Transverse colon (tissue), 4 donors: ENCODE measurements at places on chromosomes 11 and 22. TPM values are rescaled to one million over a fixed set of nuclear protein-coding genes. Genes with fewer than 3 reads are reported as not detected.

GRCh38 chr22:25777870-25778269, 35.9 kb downstream of the MYO18B start:
- no peak for DNase-seq

DNA sequence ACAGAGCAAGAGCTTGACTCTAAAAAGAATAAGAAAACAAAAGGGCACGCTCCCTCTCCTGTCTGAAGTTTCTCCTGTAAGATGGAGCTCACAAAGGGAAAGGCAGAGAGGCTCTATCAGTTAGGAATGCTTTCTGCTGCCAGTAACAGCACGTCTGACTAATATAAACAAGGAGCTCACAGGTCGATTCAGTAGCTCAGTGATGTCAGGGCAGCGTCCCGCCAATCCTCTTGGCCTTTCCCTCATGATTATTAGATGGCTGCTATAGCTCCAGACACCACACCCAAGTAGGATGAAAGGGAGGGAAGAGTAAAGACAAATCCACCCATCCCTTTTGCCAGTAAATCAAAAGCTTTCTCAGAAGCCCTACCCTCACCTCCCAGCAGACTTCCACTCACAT, 51.3 kb upstream of the HMGXB4 start:
- DNase-seq: no peak

DNA sequence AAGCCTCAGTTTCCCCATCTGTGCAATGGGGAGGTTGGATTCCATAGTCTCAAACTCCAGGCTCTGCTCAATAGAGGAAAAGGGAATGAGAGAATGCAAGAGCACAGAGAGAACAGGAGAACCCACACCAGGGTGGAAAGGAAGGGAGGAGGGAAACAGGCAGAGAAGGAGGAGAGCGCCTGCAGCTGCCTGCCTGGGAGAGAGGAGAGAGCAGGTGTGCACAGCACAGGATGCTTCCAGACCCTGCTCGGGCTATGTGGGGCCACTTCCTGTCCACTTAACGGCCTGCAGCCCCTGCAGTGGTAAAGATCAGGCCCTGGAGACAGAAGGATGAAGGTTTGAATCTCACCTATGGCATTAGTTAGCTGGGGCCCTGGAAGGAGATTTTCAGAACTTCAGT, 12.3 kb downstream of the LRRC32 start:
- peak; percentile 3 for DNase-seq

DNA sequence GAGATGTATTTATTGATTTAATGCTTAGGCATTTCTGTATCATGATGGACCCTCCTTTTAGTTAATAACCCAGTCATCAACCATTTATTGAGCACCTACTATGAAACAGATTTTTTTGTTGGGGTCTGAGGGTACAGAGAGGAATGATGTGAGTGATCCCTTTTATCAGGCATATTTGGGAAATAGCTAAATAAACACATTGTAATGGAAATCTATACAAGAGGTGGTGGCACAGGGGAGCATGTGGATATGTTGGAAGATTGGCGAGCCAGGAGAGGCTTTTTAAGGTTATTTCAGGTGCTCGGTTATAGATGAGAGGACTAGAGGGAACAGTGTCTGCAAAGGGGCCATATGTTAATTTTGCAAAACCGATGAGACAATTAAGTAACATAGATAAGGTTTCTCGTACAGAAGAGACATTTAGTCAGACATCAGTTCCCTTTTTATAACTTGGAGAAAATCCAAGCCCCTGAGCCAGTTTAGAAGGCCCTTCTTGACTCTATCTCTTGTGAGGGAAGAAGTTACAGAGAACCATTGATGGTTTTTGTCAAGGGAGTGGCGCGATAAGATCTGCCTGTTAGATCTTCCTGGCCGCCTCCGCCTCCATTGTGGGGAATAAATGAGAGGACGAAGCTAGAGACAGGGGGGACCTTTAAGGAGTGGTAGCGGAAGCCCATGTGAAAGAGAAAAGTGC, 2.0 kb downstream of the ATXN10 start:
- DNase-seq: no peak

SERHL2 gene
- total RNA-seq: 2.0 TPM

- no peak for DNase-seq
These were observed 208.4 kb upstream of the TBCEL start for GRCh38 chr11:120815319-120816100.

- no peak for DNase-seq
These were observed 6.8 kb downstream of the HPS4 start for GRCh38 chr22:26476705-26477340.

GRCh38 chr11:96187822-96188221, 155.2 kb downstream of the MAML2 start:
- DNase-seq: no peak

DNA sequence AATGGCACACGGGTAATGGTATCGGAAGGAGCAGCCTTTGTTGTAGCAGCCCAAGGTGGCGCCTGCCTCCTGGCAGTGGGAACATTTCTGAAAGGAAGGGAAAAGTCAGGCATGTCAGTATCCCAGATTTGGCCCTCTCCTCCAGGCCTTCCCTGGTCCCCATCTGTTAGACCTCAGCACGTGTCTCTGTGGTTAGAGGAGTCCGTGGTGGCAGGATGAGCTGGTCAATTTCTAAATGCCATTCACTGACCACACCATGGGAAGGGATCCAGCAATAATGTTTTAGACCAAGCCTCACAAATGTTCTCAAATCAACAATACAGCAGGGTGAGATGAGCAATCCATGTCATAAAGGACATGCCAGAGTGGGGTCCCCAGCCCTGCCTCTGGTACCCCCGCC, 49.0 kb upstream of the CYP2D6 start:
- DNase-seq: no peak

SMC1B gene
- not detected for total RNA-seq

DNA sequence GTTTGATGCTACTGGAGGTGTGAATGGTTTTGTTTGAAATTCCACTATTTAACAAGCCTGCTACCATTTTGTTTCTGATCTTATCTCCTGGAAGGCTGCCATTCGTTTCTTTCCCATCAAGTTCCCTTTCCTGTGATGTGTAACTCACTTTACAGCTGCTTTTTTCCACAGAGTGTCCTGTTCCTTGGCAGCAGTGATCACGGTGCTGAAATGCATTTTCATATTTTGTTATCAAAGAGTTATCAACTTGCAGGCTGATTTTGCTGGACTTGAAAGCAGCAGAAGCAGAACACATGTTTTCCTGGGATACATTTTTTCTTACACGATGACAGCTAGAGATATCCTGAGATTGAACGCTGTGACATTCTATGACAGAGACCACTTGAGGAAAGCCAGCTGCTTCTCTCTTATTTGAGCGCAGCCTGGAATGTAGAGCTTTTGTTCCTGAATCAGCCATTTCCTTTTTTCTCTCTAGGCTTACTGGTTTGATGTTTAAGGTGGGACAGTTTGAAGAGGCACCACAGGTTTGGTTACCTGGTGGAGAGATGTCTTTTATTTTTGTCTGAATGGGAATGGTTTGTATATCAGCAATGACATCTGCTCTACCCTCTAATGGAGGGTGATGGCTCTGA, 34.7 kb downstream of the PRR14L start:
- DNase-seq: no peak

- no peak for DNase-seq
These were observed 19.4 kb downstream of the IRF7 start for GRCh38 chr11:596374-596773.

- DNase-seq: peak; percentile 46
These were observed 56.2 kb downstream of the BUD13 start for GRCh38 chr11:116716621-116717020.

DNA sequence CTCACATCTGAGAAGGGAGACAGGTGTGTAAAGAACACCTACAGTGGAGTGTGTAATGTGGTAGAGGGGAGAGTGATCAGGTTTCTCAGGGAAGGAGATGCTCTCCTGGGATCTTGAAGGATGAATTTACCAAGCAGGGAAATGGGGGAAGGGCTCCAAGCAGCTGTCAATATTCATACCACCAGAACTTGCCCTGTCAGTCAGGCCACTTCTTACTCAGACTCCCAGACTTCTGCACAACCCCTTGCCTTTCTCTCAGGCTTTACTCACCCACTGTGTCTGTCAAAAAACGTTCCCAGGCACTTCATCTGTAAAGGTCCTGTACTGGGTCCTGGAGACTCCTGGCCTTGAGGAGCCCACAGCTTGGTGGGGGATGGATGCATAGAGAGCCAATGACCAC, 14.0 kb upstream of the FCHSD2 start:
- DNase-seq: no peak

- no peak for DNase-seq
These were observed 13.9 kb upstream of the NAV2 start for GRCh38 chr11:19698493-19699292.

DGCR6 gene
- 3.4 TPM for total RNA-seq

GRCh38 chr11:71169313-71169712, 83.1 kb downstream of the SHANK2 start:
- DNase-seq: no peak

MAJIN gene
- not detected for total RNA-seq

DNA sequence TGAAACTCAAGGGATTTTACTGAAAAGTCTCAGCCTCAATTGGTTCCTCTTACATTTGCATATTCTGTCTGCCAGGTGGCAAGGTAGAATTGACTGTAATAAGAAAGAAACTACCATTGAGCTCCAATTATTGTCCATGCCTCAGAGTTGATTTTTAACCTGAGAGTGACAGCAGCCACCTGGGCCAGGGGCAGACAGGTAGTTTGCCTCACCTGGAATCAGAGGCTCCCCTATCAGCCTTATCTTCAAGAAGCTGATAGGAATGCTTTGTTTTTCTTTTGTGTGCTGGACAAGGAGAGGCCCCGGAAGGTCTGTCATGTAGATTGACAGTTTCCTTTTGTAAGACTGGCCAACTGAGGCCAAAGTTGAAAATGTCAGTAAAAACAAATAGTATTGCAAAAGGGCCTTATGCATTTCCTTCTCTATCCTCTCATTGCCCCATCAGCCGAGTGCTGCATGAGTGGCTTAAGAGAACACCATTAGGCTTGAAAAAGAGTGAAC, 34.1 kb downstream of the CD44 start:
- peak; percentile 66 for DNase-seq

DNA sequence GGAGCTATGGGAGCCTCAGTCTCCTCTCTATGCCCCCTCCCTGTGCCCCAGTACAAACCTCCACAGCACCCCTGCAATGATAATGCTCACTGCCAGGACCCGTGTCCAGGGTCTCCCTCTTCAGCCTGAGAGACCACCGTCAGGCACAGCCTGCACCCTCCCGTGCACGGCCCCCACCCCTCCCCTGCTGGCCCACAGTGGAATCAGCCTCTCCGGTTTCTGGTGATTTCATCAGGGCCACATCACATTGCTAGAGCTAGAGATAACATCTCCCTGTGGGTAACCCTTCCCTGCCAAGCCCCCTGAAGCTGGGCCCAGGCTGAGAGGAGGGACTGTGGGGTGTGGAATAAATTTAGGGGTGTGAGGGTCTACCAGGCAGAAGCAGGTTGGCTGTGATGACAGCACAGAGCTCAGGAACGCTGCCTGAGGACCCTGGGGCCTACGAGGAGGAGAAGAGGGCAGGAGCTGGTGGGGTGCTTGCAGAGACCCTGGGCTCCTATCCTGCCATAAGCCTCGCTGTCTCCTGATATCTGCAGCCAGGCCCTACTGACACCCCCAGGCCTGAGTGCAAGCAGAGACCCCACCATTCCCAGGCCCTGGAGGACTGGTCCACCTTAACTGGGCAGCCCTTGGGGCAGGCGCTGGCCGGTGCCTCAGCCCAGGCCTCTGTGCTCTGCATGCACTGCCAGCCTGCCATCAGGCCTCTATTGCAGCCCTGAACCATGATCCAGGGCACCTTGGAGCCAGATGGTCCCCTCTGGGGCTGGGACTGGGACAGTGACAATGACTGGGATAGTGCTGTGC, at the start of gene KLHDC7B:
Gene KLHDC7B (plus strand): TSS at position 378 of the 804 bp plus-strand sequence. CDS start 345 bp downstream, at position 723.
- no peak for DNase-seq

GRCh38 chr11:2570211-2570811, 125.5 kb downstream of the KCNQ1 start:
- no peak for DNase-seq
